Natural killer cell treated with Interleukin-12 subunit alpha and Interleukin-12 subunit beta and Interleukin-15 and Interleukin-18, amount 100 ng/mL, for 72 hours (primary cell): ENCODE measurements at places on chromosomes 6 and 20. TPM values are rescaled to one million over a fixed set of nuclear protein-coding genes. Genes with fewer than 3 reads are reported as not detected.

DNA sequence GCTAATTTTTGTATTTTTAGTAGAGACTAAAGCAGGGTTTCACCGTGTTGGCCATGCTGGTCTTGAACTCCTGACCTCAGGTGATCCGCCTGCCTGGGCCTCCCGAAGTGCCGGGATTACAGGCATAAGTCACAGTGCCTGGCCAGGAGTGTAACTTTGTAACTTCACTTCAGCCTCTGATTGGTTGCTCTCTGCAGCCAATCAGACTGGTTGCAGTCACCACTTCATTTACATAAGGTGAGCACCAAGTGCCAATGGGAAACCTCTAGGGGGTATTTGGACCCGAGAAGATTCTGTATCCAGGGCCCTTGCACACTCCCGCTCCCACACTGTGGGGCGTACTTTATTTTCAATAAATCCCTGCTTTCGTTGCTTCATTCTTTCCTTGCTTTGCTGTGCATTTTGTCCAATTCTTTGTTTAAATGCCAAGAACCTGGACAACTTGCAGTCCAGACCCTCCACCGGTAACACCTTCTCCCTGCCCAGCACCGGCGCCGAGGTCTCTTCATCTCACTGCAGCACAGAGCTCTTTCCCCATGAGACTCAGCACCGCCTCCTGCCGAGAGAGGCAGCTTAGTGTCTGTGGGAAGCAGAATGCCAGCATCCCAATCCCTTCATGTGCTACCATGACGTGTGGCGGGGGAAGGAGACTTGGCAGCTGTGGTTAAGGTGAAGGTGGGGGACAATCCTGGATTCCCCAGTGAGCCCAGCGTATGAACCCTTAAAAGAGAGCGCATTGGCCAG, 14.0 kb upstream of the MRGBP start:
- DNase-seq = no peak
- H3K36me3 ChIP-seq = no peaks in the 10 kb centered on the region
- peaks cover 2% of the 10 kb centered on the region for H3K4me1 ChIP-seq
- H3K27me3 ChIP-seq = no peaks in the 10 kb centered on the region

GRCh38 chr6:74579794-74580193, 626.1 kb downstream of the COL12A1 start:
- no peak overlapping the region for H3K4me3 ChIP-seq
- H3K27ac ChIP-seq = no peak overlapping the region
- no peaks in the 10 kb centered on the region for H3K27me3 ChIP-seq
- no peaks in the 10 kb centered on the region for H3K36me3 ChIP-seq

The TBC1D32 gene
- 7.5 TPM for total RNA-seq

DNA sequence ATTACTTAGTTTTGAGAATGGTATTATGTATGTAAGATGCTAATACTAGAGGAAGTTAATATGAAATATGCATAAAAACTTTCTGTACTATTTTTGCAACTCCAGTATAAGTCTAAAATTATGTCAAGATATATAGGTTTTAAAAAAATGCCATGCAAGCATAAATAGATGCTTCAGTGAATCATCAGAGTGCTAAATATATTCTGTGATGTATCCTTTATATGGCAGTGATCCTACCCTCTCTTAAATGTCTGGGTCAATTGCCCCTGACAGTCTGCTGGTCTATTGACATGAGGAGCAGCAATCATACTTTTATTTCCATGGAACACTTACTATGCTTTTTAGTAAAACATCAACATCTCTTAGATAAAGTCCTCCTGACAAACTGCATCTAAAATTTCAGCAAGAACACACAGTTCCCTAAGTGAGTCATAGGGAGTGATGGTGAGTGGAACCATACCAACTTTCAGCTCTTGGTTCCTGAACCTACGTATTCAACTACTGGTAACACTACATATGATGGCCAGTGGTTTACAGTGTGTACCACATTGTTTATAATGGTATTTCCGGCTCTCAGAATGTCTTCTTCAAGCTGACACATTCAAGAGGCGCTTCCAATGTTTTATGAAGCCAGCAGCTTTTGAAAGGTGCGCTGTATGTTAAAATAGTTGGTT, 928.7 kb upstream of the GJE1 start:
- H3K4me1 ChIP-seq = no peaks in the 10 kb centered on the region
- H3K27ac ChIP-seq = no peak overlapping the region
- H3K4me3 ChIP-seq = no peak overlapping the region
- DNase-seq = no peak
- H3K27me3 ChIP-seq = no peaks in the 10 kb centered on the region

The HTR1B gene
- not detected for total RNA-seq

- H3K4me3 ChIP-seq = no peak overlapping the region
- H3K36me3 ChIP-seq = peaks cover 21% of the 10 kb centered on the region
- no peak overlapping the region for H3K27ac ChIP-seq
Measured at GRCh38 chr6:10400330-10400729, 14.5 kb downstream of the TFAP2A start.

- no peaks in the 10 kb centered on the region for H3K36me3 ChIP-seq
- H3K4me3 ChIP-seq = no peak overlapping the region
- no peaks in the 10 kb centered on the region for H3K4me1 ChIP-seq
Measured at GRCh38 chr20:4051413-4052138, 36.2 kb upstream of the RNF24 start.

The AVP gene
- not detected for total RNA-seq

The TGM3 gene
- total RNA-seq = not detected
